NCI-H748 treated with DMSO at 0.1 percent for 48 hours (cell line): ENCODE measurements at places on chromosomes 16 and 17.
A peak's percentile ranks its signal among the peaks of the same experiment; 100 is the strongest.

DNA sequence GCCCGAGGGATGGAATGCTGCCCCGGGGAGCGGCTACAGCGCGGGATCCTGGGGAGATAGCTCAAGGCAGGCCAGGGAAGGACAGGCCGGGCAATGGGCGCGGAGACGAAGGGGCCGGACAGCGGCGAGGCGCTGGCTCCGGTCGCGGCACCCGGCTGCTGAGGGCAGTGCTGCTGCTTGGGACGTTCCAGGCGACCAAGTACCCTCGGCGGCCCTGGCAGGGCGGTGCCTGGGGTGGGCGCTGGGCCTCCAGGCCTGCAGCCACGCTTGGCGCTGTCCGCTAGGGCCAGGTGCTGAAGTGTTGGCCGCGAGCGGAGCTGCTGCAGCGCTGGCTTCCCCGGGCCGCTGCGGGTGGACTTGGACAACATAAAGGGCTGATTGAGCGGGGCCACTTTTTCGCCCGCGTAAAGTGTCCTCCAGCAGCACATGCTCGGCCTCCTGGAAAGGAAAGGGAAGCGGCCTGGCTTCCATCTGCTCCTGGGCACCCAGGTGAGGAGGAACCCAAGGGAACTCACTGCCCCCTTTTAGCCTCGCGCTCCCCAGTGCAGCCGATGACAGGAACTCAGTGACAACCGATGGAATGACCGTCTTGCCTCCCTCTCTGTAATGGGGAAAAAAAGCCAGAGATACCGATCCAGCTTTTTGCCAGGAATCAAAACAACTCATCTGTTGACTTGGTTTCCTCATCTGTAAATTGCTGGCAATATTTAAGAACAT is 23.7 kb downstream of the CLEC3A start:
- DNase-seq: no peak

DNA sequence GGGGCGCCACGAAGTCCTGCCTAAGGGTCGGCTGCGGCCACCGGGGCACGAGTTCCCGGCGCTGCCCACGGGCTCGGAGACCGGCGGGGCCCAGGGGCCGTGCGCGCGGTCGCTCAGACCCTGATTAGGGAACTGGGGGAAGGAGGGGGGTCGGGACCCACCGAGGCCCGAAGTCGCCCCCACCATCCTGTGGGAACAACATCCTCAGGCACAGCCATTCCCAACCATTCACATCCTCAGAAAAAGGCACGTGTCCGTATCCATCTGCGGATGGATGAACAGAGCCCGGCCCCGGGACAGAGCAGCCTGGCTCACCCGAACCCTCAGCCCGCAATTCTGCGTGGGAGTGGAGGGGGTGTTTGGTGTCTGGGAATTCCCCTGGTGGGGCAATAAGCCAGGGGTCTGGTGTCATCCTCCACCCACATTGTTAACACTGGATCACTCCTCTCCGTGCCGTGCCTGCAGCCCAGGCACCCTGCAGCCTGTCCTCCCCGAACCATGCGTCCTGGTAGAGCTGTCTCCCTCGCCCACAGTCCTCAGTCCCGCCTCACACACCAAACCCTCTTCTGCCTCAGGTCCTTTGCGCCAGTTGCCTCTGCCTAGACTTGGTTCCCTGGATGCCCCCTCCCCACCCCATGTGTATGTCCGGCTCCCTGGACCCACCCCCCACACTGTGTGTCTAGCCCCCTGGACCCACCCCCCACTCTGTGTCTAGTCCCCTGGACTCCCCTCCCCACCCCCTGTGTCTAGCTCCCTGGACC is 789 bp upstream of the CCDC57 start:
- DNase-seq: peak; percentile 19

DNA sequence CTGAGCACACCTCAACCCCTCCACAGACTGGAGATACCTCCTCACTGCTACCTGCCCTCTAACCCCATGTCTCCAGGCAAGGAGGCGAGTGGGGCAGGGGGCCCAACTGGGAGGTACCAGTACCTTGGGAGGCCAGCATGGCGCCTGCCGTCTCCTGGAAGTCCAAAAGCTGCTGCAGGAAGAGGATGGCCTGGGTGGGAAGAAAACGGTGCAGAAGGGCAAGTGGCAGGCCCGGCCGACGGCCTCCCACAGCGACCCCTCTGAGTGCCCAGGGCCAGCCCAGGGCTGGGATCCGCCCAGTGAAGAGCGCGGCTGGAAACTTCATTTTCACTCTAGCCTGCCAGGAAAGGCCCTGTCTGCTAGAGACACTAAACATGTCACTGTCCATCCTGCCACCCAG is 8.5 kb downstream of the ZACN start:
- DNase-seq: no peak

GRCh38 chr16:6280055-6280454 is 1052.6 kb upstream of the RBFOX1 start:
- DNase-seq: no peak

GRCh38 chr16:11379420-11379819 is 34.2 kb downstream of the RMI2 start:
- DNase-seq: no peak

DNA sequence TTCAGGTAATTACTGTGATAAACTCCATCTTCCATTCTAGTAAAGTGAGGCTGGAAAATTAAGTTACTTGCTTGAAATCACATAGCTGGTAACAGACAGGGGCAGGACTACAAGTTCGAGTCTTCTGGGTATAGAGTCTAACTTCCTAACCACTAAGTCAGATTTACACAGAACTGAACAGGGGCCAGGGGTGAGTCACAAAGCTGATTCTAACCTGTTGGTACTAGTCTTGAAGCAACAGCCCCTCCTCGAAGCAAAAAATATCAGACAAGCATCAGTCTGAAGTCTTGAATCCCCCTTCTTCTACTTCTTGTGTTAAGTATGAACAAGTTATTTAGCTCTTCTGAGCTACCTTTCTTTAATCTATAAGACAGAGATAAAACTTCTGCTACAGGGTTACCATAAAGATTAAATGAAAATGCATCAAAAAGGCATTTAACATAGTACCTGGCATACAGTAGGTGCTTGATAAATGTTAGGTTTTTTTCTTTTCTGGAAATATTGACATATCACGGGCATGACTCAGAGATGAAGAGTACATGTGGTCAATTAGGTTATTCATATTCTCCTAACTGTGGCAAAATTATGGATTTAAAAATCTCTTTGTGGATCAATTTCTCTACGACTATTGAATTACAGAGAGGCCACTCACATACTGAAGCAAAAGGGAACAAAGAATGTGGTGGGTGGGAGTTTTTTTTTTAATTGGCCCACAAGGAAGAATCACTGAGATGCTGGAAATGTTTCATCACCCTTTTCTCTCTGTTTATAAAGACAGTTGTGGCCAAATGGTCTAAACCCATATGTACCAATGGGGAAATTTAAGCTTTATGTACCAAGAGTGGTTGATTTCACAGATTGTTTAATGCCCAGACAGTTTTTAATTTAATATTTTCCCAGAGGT is 266.9 kb upstream of the DYNLRB2 start:
- no peak for DNase-seq

GRCh38 chr17:15966879-15967248 is 21.9 kb downstream of the ADORA2B start:
- DNase-seq: no peak

DNA sequence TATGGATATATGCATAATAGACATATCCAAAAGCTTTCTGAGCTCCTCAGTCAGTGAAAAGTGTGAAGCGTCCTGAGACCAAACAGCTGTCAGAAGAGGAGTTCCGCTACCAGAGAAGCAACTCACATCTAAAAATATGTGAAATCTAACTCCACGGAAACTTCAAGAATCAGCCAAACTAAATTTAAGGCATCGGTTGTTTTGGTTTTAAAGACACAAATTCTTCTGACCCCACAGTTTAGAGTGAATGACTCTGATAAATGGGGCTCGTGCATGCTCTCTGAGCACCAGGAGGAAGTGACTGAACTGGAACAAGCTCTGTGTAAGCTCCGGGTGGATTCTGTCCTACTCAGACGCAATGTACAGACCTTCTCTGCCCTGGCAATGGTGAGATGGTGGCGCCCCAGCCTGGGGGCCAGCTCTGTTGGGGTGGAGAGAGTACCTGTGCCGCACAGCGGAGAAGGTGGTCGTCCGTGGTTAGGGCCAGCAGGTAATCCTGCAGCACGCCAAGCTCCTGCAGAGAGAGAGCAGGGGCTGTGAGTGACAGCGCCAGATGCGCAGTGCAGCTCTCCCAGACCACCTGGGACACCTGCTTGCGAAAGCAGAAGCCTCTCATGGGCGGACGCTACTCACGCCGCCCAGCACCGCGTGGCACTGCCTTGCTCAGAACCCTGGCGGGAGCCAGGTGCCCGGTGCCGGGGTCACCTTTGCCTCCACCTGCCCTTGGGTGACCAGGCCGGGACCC is 44.4 kb upstream of the ATP2A3 start:
- DNase-seq: no peak

- no peak for DNase-seq
Measured at GRCh38 chr17:68461589-68461988, 4.3 kb upstream of the WIPI1 start.

- DNase-seq: no peak
Measured at GRCh38 chr17:7633093-7633492, 3.2 kb downstream of the SHBG start.

DNA sequence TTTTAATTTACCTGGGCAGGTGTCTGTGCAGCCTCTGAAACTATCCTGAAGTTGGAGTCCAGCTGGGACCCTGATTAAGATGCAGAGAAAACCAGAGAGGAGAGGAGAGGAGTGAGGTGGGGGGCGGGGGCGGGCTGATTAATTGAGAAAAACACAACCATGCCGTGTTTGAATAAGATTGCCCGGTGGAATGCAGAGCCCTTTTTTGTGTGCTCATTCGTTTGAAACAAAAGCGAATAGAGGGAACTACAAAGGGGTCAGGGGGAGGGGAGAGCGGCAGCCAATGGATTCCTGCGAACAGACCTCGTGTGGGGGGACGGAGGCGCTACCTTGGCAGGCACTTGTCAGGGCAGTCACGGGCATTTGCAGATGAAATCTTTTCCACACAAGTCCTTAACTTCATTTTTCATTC is 355.8 kb downstream of the SOX9 start:
- no peak for DNase-seq

DNA sequence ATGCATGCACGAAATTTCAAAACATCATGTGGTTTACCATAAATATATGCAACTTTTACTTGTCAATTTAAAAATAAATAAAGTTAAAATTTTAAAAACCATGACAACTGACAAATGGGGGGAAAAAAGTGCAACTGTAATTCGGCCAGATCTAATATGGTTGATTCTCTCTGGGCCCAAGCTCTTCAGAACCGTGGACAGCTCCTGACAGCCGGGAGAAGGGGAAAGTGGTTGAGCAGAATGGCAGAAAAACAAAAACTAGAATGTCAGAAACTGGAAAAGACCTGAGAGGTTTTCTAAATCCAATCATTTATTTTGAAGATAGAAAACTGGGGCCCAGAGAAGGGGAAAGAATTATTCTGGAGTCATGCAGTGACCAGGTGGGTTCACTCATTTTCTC is 126.6 kb downstream of the TMEM132E start:
- no peak for DNase-seq

- no peak for DNase-seq
Measured at GRCh38 chr17:57481910-57482391, 225.6 kb downstream of the MSI2 start.

GRCh38 chr16:14303182-14303618 is 232.1 kb downstream of the MRTFB start:
- DNase-seq: no peak

DNA sequence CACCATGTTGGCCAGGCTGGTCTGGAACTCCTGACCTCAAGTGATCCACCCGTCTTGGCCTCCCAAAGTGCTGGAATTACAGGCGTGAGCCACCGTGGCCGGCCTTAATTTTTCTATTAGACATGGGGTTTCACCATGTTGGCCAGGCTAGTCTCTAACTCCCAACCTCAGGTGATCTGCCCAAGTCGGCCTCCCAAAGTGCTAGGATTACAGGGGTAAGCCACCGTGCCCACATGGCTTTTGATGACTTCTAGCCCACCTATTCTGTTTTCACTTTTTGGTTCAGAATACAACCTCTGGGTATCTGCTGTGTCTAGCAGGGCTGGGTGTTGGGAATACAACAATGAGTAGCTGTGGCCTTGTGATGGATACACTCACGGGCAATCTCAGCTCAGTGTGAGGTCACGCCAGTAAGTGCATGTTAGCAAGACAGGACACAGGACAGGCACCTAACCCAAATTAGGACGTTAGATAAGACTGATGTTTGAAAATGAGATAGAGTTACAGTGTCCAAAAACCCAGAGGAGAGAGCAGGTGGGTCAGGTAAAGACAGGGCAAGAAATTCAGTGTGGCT is 14.1 kb upstream of the YWHAE start:
- no peak for DNase-seq

GRCh38 chr17:31444026-31444425 is 52.6 kb downstream of the RAB11FIP4 start:
- DNase-seq: no peak

- DNase-seq: no peak
Measured at GRCh38 chr17:8739097-8739496, 5.5 kb downstream of the CCDC42 start.

DNA sequence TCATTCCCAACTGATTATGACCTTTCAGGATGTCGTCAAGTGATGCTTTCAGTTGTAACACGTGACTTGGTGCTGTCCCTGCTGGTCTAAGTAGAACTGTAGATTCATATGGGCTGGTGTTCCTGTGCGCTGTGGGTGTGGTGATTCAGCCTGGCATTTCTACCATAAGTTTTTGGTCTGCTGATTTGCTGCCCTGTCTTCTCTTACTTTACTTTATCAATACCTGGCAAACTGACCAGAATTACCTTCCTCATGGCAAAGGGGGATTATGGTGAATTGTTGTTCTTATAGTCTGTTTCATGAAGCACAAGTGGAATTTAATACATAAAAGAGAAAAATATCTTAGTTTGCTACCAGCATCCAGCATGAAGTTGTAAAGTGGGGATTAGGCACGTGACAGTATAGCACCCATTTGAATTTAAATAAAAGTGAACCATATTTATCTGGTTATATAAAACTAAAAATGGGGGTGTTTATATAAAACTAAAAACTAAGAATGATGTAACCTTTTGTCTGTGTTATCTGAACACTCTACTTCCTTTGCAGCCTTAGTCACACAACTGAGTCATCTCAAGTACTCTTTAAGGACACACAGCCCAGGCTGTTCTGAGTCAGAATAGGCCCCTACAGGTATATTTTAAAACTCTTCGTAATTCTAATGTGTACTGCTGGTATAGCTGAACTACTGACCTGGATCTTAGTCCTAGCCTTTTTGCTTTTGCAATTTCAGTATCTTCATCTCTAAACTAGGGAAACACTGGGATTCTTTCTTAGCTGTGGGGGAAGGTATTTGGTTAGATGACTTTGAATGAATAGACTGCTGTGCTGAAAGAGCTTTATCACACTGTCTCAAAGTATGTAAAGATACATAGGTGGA is 28.3 kb downstream of the TTC19 start:
- no peak for DNase-seq

- no peak for DNase-seq
Measured at GRCh38 chr17:65155622-65156021, 18.5 kb downstream of the RGS9 start.
